ENCODE measurements at places on chromosomes 5 and 9.

DNA sequence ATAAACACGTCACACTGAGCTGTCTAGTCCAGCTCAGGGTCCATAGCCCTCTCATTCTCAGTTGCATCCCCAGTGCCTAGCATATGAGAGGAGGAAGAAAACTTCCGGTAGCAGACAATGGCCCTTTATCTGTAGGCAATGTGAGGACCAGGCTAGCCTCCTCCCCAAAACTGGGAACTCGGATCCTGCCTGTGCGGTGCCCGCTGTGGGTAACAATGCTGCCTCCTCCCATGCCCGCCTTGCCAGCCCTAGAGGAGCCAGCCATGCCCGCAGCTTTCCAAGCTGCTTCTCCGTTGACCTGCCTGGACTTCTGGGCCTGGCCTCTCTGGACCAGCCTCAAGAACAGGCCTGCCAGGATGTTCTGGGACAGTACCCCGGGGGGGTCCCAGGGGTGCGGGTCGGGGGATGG, 74.6 kb upstream of the ORM1 start:
- no peak for DNase-seq

GRCh38 chr5:44312374-44312773, 76.8 kb downstream of the FGF10 start:
- no peak for DNase-seq

DNA sequence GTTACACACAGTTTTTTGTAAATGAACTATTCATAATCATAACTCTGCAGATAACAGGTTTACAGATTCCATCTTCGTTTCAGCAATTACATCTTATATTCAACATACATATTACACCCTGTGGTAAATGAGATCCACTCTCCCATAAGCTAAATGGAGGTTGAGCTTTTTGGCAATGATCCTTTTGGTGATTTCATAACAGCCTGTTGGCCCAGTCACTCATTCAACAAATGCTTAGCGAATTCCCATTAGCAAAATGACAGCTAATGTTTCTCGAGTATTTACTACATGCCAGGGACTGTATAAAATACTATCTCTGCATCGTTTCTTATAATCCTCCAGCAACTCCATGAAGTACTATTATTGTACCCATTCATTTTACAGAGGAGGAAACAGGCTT, 25.4 kb upstream of the AGXT2 start:
- DNase-seq = no peak

- DNase-seq = no peak
Observed at GRCh38 chr5:129271308-129271707, 176.8 kb downstream of the ISOC1 start.

DNA sequence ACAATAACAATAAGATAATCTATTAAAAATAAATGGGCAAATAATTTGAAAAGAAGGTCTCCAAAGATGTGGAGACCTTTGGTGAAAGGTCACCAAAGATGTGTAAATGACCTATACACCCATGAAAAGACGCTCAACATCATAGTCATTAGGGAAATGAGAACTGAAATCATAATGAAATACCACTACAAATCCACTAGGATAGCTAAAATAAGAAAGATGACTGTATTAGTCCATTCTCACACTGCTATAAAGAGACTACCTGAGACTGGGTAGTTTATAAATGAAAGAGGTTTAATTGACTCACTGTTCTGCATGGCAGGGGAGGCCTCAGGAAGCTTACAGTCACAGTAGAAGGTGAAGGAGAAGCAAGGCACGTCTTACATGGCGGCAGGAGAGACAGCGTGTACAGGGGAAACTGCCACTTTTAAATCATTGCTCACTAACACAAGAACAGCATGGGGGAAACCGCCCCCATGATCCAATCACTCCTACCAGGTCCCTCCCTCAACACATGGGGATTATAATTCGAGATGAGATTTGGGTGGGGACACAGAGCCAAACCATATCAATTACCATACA, 339.6 kb downstream of the ENC1 start:
- no peak for DNase-seq

- DNase-seq = no peak
Observed at GRCh38 chr5:7015586-7016256, 302.5 kb downstream of the TENT4A start.

All from astrocyte (in vitro differentiated cells and primary cell).